Right renal pelvis (tissue), 4 donors: ENCODE measurements at places on chromosomes 12 and 14.

GRCh38 chr14:47366006-47366405, 309.4 kb downstream of the MDGA2 start:
- no peak for DNase-seq

DNA sequence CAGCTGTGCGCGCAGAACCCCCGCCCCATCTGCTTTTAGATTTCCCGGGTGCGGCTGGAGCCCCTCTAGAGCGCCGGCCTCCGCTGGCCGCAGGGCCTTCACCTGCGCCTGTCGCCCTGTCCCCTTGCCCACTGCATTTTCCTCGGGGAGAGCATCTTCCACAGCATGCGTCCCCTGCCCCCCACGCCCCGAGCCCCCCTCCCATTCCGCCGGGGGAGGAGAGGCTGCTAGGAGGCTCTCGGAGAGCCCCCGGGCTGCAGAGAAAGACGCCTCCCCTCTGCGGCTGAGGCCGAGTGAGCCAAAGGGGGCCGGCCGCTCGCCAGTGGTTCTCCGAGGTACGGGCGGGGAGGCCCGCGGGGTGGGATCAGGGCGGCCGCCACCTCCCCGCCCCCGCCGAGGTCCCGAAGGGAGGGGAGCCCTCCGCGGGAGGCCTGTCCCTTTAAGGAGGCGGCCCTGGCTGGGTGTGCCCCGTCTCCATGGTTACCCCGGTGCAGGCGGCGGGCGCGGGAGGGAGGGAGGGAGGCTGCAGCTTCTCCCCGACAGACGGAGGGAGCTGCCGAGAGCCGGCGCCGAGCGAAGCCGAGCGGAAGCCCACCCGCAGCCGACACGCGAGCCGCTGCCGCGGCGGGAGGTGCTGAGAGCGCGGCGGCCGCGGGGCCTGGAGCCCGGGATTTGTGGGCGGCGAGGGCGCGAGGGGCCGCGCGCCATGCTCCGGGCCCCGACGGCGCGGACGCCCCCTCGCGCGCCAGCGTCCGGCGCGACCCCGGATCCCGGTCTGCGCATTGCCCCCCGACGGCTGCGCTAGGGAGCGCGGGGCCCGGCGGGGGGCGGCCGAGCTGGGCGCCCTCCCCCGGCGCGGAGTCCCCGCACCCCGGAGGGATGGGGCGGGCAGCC, at the start of gene KCNH3:
KCNH3 (plus strand) TSS at position 521 of the 894 bp plus-strand sequence. CDS start 387 bp downstream, outside the sequence.
- no peak for DNase-seq

GRCh38 chr12:16389594-16389993, 42.1 kb downstream of the MGST1 start:
- DNase-seq: no peak

- DNase-seq: no peak
These were observed 172.2 kb downstream of the PTPRO start for GRCh38 chr12:15494329-15495046.

- no peak for DNase-seq
These were observed 48.7 kb downstream of the ESR2 start for GRCh38 chr14:64245491-64245890.

- DNase-seq: no peak
These were observed 769 bp downstream of the FKBP4 start for GRCh38 chr12:2795291-2796186.

DNA sequence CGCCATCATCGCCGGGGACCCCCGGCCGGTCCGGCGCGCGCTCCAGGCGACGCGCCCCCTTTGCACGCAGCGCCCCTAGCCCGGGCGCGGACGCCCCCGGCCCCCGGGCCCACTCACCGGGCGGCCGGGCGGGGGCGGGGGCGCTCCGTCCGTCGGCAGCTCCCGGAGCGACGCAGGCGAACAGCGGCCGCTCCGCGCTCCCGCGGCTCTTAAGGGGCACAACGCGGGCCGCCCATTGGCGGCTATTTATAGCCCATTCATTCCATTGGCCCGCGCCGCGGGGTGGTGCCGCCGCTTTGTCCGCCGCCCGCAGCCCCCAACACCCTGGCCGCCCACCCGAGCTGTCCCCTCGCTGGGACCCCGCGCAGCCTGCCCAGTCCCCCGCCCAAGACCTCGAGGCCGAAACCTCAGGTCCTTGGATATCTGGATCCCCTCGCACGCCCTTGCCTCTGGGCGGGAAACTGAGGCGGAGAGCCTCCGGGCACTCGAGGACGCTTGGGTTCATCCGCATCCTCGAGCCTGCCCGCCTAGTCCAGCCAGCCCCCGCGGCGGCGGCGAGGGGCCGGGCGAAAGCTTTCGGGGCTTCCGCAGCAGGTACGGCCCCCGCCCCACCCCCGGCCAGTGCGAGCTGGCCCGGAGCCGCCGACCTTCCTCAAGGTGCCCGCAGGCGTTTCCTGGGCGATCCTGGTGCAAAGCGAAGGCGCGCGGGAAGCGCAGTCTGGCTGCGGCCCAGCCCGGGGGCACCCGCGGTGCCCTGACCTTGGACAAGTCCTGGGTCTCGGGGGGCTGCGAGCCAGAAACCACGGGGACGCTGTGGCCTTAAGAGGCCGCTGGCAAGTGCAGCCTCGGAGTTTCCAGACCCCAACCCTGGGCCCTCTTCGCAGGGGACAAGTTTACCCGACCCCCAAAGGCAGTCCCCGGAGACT, at the start of gene CKB:
CKB (minus strand) TSS at position 182 of the 926 bp plus-strand sequence. CDS start 337 bp downstream, outside the sequence.
- no peak for DNase-seq

GRCh38 chr12:96997797-96998484, 90.9 kb downstream of the NEDD1 start:
- no peak for DNase-seq

DNA sequence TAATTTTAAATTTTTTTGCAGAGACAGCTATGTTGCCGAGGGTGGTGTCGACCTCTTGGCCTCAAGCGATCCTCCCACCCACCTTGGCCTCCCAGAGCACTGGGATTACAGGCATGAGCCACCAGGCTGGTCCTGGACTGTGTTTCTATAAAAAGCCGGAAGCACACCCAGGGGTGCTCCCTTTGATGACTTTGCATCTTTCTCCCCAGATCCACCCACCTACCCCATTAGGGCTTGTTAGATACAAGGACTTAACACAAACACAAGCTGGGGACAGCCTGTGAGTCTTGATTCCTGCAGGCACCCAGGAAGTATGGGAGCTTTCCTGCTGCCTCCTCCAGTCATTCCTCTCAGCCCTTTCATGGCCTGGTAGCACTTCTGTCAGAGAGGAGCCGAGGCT, 67.0 kb downstream of the MAP1LC3B2 start:
- DNase-seq: no peak

GRCh38 chr12:53927220-53928029, 11.2 kb upstream of the HOXC13 start:
- no peak for DNase-seq

DNA sequence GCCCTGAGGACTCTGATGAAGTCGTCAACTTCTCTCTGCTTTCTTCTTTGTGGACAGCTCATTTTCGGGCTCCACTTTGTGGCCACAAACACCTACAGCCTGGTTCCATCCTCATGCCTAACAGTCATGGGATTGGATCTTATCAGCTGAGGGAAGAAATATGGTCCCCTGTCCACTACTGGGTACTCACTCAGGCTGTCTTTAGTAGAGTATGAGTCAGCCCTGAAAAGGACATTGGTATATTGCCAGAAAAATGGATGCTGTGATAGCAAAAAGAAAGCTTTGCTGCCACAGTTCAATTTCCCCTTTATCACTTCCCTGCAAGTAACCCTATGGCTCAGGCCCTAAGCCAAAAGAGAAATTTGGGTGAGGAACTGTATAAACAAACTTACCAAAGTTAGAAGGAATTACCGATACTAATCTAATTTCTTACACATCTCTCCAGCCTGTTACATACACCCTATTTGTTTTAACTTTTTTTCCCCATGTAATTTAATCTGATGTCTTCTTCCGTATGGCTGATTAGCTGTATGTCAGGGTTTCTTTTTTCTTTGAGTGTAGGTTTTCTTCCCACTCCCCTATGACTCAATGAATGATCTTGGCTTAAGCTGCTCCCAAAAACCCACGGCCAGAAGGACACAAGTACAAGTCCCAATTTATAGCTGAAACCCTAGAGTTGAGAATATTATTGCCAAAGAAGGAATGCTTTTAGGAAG, 29.1 kb downstream of the MTHFD1 start:
- no peak for DNase-seq

DNA sequence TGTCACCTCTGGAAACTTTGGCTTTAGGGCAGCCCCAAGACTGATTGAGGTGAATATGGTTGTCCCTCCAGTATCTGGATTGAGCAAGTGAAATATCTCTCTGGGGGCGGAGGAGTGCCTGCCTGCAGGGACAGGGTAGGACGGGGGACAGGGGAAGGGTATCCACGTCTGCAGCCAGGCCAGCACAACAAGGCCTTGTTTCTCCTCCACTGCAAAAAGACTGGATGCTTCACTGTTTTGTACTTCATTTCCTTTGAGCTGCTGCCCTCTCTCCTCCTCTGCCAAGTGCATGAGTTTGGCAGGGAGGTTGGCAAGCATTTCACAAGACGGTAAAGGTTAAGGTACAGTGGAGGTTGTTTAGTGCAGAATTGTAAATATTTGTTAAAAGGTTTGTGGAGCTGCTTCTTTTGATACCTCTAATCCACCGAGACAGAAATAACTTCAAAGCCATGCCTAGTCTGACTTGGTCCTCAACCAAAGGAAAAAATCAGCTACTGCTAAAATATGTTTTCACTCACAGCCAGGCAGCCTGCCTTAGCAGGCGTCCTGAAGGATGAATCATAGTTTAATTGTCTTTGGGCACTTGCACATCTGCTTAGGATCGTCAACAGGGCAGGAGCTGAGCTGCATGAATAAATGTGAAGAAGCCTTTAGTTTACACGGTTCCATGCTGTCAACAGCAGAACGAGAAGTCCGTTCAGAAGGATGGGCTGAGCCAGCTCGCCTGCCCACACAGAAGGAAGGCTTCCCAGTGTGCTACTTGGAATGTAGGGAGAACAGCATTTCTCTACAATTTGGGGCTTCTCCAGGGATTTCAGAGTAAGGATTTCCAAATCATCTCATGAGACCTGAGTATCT, 269.7 kb downstream of the TTC6 start:
- no peak for DNase-seq

DNA sequence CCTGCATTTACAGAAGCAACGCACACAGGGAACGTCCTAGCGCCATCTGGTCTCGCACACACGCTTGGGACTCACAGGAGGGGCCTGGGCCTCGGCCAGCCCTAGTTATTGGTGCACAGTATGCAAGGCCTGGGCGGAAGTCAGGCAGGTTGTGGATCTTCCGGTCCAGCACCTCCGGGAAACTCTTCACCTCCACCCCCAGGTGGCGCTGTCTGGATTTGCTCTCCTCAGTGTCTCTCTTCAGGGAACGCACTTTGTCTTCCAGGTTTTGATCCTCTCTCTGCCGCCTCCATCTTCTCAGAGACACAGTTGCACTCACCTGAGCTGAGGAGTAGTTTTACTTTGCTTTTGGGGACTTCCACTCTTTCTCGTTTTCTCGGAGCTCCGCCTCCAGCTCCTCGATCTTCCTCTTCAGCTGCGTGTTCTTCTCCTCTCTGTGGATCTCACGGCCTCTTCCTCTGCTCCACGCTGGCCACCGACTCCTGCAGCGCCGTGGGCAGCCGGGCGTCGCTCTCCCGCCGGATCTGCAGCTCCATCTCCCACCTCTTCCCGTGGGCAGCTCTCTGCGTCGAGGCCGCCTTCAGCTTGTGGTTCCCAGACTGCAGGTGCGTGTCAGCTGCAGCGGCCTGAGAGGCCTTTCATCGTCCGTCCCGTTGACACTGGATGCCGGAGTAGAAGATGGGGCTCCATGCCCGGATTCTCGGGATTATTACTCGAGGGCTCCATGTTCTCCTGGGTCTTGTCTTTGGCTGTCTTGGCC, 933.8 kb downstream of the TMEM121 start:
- DNase-seq: no peak

- no peak for DNase-seq
These were observed 17.0 kb downstream of the SLC4A8 start for GRCh38 chr12:51441583-51441982.

DNA sequence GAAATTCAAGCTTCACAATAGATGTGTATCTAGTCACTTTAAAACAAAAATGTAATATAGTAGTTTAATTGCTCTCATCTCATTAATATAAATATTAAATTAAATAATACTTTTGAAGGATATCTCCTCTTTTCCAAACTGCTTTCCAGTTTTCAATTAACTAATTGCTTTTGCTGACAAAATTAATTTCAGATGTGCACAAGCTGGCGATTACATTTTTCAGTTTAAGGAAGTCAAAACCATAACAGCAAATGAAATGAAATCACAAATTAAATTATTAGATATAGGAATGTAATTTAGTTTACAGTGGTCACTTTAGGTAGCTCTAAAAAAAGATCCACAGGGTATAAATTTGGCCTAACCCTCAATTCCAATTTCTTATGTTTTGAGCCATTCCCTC, 362.1 kb downstream of the SLC6A15 start:
- no peak for DNase-seq

DNA sequence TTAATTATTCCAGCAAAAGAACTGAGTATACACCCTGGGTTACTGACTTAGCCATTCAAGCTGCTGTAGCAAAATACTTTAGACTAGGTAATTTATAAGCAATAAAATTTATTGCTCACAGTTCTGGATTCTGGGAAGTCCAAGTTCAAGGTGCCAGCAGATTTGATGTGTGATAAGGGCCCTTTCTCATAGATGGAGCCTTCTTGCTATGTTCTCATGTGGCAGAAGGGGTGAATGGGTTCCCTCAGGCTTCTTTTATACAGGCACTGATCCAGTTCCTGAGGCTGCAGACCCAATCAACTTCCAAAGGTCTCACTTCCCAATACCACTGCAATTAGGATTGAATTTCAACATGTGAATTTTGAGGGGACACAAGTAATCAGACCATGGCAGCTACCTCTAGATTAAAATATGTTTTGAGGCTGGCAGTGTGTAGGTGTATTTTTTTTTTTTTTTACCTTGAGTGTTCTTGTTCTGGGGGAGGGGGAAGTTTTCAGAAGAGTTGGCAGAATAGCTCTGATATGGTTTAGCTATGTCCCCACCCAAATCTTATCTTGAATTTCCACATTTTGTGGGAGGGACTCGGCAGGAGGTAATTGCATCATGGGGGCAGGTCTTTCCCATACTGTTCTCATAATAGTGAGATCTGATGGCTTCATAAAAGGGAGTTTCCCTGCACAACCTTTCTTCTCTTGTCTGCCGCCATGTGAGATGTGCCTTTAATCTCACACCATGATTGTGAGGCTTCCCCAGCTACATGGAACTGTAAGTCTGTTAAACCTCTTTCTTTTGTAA, 178.2 kb downstream of the RASSF9 start:
- DNase-seq: no peak

DNA sequence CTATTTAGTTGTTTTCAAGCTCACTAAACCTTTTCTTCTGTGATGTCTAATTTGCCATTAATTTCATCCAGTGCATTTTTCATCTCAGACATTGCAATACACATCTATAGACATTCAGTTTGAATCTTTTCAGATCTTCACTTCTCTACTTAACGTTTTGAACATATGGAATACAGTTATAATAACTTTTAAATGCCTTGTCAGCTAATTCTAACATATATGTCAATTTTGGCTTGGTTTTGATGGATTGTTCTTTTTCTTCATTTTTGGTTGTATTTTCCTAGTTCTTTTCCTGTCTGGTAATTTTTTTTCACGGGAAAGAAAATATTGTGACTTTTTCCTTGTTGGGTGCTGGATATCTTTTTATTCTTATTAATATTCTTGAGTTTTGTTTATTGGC, 215.3 kb downstream of the ATP23 start:
- no peak for DNase-seq
